Naive thymus-derived CD8-positive, alpha-beta T cell (primary cell): ENCODE measurements at places on chromosomes 11 and 22. TPM values are rescaled to one million over a fixed set of nuclear protein-coding genes. Genes with fewer than 3 reads are reported as not detected.

ZNF215 gene
- total RNA-seq = 0.16 TPM

SMC1B gene
- total RNA-seq = not detected

DDX17 gene
- 1,031 TPM for total RNA-seq

LRRN4CL gene
- total RNA-seq = not detected

DNA sequence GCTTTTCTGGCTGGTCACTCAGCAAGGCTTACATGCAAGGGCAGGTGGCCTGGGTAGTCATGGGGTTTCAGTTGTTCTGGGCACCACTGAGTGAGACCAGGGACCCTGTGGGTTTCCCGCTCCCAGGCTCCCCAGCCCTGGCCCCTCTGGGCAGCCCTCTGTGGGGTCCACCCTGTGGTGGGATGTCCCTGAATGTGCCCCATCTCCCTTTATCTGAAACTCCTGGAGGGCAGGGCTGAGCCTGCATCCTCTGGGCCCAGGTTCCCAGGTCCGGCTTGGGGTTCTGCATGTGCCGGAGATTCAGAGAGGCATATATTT is 1041.0 kb downstream of the BRD1 start:
- H3K4me1 ChIP-seq = no peaks in the 10 kb centered on the region
- no peak overlapping the region for H3K4me3 ChIP-seq
- H3K36me3 ChIP-seq = no peaks in the 10 kb centered on the region

DNA sequence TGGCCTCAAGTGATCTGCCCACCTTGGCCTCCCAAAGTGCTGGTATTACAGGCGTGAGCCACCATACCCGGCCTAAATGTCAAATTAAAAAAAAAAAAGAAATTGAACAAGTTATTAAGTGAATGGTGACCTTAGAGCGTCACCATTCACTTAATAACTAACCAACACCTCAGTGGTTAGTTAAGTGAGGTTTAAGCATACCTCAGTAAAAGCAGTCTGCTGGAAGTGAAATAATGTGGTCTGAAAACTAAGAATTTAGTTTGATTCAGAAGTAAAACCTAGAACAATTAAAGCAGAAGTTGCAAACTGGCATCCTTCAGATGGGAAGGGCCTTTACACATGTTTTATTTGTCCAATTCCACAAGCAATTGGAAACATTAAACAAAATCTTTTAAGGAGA is 71.5 kb downstream of the FCHSD2 start:
- DNase-seq = no peak
- no peaks in the 10 kb centered on the region for H3K27me3 ChIP-seq
- H3K36me3 ChIP-seq = peaks cover 6% of the 10 kb centered on the region
- H3K4me3 ChIP-seq = no peak overlapping the region

DNA sequence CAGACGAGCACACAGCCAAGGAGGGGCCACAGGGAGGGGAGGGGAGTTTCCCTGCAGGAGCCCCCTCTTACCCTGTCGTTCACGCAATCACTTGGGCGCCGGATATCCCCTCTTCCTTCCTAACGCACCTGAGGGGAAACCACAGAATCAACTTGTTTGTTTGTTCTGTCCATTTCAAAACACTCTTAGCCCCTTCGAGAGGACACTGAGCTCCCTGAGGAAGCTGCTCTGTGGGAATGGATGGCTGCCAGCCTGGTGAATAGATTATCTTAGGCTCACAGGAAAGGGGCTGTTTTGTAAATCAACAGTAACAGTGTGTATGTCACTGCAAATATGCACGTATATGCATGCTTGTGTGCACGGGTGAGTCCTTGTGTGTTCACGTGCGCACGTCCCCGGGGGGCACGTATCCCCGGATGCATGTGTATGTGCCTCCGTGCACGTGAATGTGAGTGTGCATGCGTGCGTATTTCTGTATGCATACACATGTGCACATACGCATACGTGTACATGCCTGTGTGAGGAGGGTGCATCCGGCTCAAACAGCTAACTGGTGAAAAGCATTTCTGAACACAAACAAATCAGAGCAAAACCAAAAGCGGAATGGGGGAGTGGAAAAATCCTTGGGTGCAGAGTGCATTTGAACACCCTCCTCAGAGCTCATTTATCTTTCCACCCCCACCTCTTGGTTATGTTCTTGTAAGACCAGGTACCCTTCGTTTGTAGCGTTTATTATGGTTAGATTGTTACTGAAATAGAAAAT is 7.2 kb downstream of the ARSA start:
- peak overlapping the region; percentile 94 for H3K27ac ChIP-seq
- H3K36me3 ChIP-seq = no peaks in the 10 kb centered on the region
- no peaks in the 10 kb centered on the region for H3K27me3 ChIP-seq
- peaks cover 41% of the 10 kb centered on the region for H3K4me1 ChIP-seq
- peak; percentile 93 for DNase-seq

GRCh38 chr22:40967111-40967760 is 16.1 kb downstream of the RBX1 start:
- no peaks in the 10 kb centered on the region for H3K27me3 ChIP-seq
- no peak for DNase-seq
- H3K4me3 ChIP-seq = no peak overlapping the region
- no peaks in the 10 kb centered on the region for H3K36me3 ChIP-seq
- H3K27ac ChIP-seq = no peak overlapping the region

DNA sequence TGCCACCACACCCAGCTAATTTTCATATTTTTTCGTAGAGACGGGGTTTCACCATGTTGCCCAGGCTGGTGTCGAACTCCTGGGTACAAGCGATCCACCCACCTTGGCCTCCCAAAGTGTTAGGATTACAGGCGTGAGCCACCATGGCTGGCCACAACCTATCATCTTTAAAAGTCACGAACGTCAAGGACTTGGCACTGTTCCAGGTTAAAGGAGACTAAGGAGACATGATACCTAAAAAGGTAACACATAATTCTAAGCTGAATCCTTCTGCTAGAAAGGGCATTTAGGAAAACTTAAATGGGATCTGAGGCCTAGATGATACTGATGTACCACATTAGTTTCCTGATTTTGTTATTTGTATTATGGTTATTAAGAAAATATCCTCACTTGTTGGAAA is 43.3 kb upstream of the SYT9 start:
- no peaks in the 10 kb centered on the region for H3K36me3 ChIP-seq
- DNase-seq = no peak
- H3K27ac ChIP-seq = no peak overlapping the region
- no peak overlapping the region for H3K4me3 ChIP-seq

- H3K4me3 ChIP-seq = no peak overlapping the region
- no peak for DNase-seq
- H3K36me3 ChIP-seq = peaks cover 82% of the 10 kb centered on the region
Measured at GRCh38 chr11:17294033-17294432, 17.5 kb downstream of the NUCB2 start.

- no peaks in the 10 kb centered on the region for H3K27me3 ChIP-seq
- peak overlapping the region; percentile 31 for H3K27ac ChIP-seq
- H3K4me1 ChIP-seq = peaks cover 25% of the 10 kb centered on the region
- no peak overlapping the region for H3K4me3 ChIP-seq
Measured at GRCh38 chr22:35882211-35883030, 146.2 kb downstream of the RBFOX2 start.

DNA sequence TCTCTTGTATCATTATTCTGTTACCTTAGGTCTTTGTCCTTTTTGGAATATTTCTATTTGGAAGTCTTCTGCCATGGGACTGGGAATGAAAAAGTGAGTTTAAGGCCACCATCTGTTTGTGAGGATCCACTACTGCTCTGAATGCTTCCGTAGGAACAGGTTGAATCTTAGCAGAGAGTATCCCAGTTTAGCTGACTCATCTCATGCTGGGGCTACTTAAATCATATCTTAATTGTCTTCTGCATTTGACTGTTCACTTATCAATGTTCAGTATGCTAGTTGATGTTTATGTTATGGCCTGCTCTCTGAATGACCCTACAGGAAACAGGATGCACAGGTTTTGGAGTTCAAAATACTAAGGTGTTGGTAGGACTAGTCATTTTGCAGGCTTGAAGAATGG is 1.4 kb upstream of the OR52I2 start:
- H3K27me3 ChIP-seq = peaks cover 17% of the 10 kb centered on the region
- no peaks in the 10 kb centered on the region for H3K36me3 ChIP-seq
- H3K4me3 ChIP-seq = no peak overlapping the region
- no peaks in the 10 kb centered on the region for H3K4me1 ChIP-seq
- DNase-seq = no peak
- no peak overlapping the region for H3K27ac ChIP-seq

- H3K27me3 ChIP-seq = peaks cover 2% of the 10 kb centered on the region
- H3K4me1 ChIP-seq = no peaks in the 10 kb centered on the region
- DNase-seq = no peak
- H3K36me3 ChIP-seq = no peaks in the 10 kb centered on the region
- H3K27ac ChIP-seq = no peak overlapping the region
Measured at GRCh38 chr22:30044881-30045493, 35.3 kb upstream of the HORMAD2 start.

- no peak for DNase-seq
- no peak overlapping the region for H3K4me3 ChIP-seq
- H3K27ac ChIP-seq = no peak overlapping the region
- no peaks in the 10 kb centered on the region for H3K27me3 ChIP-seq
- H3K36me3 ChIP-seq = peaks cover 53% of the 10 kb centered on the region
Measured at GRCh38 chr22:19916006-19916405, 25.6 kb upstream of the COMT start.

DNA sequence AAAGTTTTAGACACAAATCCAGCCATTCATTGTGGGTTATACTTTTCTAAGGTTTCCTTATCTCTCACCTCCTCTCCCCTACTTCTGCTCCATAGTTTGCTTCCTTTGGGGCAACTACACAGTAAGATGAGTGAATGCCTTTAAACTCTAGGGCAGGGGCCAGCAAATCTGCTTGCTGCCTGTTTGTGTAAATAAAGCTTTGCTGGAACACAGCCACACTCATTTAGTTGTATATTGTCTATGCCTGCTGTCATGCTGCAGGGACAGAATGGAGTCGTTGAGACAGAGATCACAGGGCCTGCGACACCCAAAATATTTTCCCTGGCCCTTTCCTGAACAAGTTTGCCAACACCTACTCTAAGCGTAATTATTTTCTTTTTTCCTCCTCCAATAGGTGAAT is 58.7 kb downstream of the TECTA start:
- no peaks in the 10 kb centered on the region for H3K36me3 ChIP-seq
- DNase-seq = no peak
- H3K27me3 ChIP-seq = no peaks in the 10 kb centered on the region
- no peak overlapping the region for H3K4me3 ChIP-seq
- no peak overlapping the region for H3K27ac ChIP-seq

DNA sequence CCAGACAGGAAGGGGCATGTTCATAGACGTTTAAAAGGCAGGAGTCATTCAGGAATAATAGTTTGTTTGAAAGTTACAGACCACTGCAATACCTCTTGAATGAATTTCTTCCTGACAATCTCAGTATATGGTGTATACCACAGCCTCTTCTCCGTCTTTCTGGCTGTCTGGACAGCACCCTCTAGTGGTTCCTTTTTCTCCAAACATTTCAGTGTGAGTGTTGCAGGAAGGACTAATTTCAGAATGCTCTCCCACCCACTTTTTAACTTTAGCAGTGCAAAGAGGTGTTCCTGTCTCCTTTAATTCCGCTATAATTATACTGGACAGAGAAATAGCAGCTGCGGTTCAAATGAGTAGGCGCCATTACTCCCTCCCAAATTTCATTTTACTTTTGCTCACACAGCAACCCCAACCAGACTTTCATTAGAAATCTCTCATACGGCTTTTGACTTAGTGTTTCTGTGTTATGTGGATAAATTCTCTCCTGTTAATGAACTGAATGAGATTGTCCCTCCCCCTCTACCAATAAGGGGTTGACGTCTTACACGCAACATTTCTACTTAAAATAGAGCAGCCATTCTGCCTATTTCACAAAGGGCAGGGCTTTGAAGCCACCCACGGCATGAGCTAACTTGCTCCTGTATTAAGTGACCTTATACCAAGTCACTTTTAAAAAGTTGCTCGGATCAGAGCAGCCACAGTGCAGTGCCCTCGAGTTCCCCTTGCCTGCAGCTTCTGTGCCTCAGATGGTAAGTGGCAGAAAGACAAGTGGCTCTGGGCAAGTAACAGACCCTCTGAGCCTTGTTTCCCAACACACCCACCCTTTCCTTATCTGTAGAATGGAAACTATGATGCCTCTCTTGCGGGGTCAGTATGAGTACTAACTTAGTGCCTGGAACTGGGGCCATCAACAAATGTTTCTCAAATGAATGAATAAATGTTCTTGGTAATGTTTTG is 368.6 kb downstream of the OPCML start:
- H3K4me3 ChIP-seq = no peak overlapping the region
- no peak overlapping the region for H3K27ac ChIP-seq
- H3K27me3 ChIP-seq = peaks cover 30% of the 10 kb centered on the region
- no peaks in the 10 kb centered on the region for H3K36me3 ChIP-seq
- no peak for DNase-seq
- no peaks in the 10 kb centered on the region for H3K4me1 ChIP-seq

- peaks cover 1% of the 10 kb centered on the region for H3K4me1 ChIP-seq
- no peak overlapping the region for H3K27ac ChIP-seq
- DNase-seq = no peak
Measured at GRCh38 chr22:27310966-27311697, 490.4 kb downstream of the MN1 start.

GRCh38 chr11:46102843-46103242 is 18.4 kb downstream of the PHF21A start:
- H3K27me3 ChIP-seq = no peaks in the 10 kb centered on the region
- DNase-seq = no peak
- peaks cover 16% of the 10 kb centered on the region for H3K4me1 ChIP-seq
- H3K36me3 ChIP-seq = no peaks in the 10 kb centered on the region
- H3K4me3 ChIP-seq = no peak overlapping the region
- no peak overlapping the region for H3K27ac ChIP-seq

- no peak overlapping the region for H3K27ac ChIP-seq
- no peaks in the 10 kb centered on the region for H3K36me3 ChIP-seq
- no peak overlapping the region for H3K4me3 ChIP-seq
- H3K27me3 ChIP-seq = no peaks in the 10 kb centered on the region
- peaks cover 5% of the 10 kb centered on the region for H3K4me1 ChIP-seq
Measured at GRCh38 chr22:23357053-23357452, 176.7 kb downstream of the BCR start.

DNA sequence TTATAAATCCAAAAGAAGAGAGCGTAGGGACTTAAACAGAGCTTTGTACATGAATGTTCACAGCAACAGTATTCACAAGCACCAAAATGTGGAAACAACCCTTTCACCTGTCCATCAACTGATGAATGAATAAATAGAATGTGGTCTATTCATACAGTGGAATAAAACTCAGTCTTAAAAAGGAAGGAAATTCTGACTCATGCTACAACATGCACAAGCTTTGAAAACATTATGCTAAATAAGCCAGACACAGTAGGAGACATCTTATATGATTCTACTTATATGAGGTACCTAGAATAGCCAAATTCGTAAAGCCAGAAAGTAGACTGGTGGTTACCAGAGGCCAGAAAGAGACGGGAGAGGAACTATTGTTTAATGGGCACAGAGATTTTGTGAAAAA is 74.3 kb downstream of the SHANK2 start:
- no peak for DNase-seq
- H3K4me3 ChIP-seq = no peak overlapping the region
- H3K27ac ChIP-seq = no peak overlapping the region
- H3K27me3 ChIP-seq = peaks cover 24% of the 10 kb centered on the region

- DNase-seq = no peak
- no peak overlapping the region for H3K27ac ChIP-seq
Measured at GRCh38 chr11:133197425-133197824, 334.9 kb downstream of the OPCML start.
